Transverse colon (tissue), 4 donors: ENCODE measurements at places on chromosomes 3 and 15.

DNA sequence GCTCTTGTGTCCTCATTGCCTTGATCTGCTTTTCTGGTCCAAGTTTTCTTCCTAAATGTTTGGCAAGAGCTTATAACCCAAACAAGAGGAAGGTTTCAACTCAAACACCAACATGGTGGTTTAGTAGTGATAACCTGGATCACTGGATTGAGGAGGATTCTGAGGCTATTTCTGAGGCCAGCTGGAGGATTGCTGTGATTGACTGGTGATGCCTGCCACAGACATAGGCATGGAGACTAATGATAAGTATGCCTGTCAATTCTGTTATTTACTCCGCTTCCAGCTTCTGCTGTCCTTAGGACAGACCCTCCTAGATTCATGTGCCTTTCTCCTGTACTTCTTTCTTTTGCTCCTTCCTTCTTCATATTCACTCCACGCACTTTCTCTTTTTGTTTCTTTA lies 150.5 kb downstream of the SHQ1 start:
- no peak for DNase-seq

- DNase-seq: peak; percentile 16
Measured at GRCh38 chr3:190424478-190425439, 24.9 kb downstream of the TMEM207 start.

GRCh38 chr3:149042789-149043386 lies 43.4 kb downstream of the HLTF start:
- DNase-seq: no peak

- DNase-seq: no peak
Measured at GRCh38 chr3:184737063-184737462, 25.2 kb upstream of the MAGEF1 start.

- peak; percentile 90 for DNase-seq
Measured at GRCh38 chr3:195863121-195864061, 45.0 kb downstream of the TNK2 start.
